Dorsolateral prefrontal cortex (tissue), 122 donors: ENCODE measurements at places on chromosomes 6 and 20. TPM values are rescaled to one million over a fixed set of nuclear protein-coding genes. Genes with fewer than 3 reads are reported as not detected.

The CST5 gene
- total RNA-seq = not detected

The UBE3D gene
- total RNA-seq = 20.1 TPM

The ZNF311 gene
- total RNA-seq = 0.49 TPM

The FOXQ1 gene
- total RNA-seq = 4.4 TPM

The CST4 gene
- not detected for total RNA-seq

The MOG gene
- 61.8 TPM for total RNA-seq
